Osteoblast (primary cell): ENCODE measurements at places on chromosomes 16 and 17.

DNA sequence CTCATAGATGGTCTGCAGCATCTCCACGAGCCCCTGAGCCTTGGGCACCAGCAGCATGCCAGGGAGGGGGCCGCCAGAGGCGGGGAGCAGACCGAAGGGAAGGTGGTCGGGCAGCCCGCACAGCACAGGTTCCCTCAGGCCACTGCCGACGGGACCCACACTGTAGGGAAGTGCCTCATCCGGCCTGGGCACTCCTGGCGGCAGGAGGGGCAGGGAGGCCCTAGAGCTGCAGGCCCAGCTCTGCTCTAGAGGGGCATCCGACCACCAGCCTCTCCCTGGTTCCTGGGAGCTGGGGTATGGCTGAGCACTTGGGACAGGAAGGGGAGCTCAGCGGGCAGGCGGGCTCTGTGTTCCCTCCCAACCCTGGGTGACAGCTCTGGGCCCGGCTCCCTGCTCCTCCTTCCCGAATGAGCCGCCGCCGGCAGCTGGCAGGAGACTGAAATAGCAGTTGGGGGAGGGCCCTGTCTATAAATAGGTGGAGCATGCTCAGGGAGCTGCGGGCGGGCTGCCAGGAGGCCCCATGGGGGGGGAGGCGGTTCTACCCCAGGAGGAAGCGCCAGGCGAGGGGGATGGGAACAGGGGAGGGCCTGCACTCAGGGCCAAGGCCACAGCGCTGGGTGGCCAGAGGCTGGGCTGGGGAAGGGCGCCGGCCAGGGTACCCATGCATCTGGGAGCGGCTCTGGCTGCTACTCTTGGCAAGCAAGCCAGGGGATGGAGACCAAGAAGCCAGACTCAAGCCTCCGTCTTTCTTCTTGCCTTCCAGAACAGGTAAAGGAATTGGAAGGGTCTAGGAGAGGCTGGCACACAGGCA is 12.4 kb downstream of the HDAC5 start:
- peak; percentile 98 for DNase-seq

DNA sequence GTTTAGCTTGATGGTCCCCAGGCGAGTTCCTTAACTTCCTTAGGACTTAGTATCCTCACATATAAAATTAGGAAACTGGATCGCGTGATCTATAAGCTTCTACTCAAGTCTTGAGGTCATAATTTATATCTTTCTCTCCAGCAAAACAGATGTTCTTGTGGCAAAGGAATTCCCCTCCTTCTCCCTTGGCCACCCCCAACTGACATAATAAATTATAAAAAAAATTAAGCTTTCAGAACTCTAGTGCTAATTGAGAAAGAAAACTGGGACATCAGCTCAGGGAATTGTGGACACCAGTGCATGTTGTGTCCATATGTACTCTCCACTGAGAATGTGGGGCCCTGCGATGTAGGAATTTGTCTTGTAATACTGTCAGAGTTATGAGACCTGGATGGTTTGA is 13.5 kb downstream of the GNAO1 start:
- DNase-seq, result no peak

DNA sequence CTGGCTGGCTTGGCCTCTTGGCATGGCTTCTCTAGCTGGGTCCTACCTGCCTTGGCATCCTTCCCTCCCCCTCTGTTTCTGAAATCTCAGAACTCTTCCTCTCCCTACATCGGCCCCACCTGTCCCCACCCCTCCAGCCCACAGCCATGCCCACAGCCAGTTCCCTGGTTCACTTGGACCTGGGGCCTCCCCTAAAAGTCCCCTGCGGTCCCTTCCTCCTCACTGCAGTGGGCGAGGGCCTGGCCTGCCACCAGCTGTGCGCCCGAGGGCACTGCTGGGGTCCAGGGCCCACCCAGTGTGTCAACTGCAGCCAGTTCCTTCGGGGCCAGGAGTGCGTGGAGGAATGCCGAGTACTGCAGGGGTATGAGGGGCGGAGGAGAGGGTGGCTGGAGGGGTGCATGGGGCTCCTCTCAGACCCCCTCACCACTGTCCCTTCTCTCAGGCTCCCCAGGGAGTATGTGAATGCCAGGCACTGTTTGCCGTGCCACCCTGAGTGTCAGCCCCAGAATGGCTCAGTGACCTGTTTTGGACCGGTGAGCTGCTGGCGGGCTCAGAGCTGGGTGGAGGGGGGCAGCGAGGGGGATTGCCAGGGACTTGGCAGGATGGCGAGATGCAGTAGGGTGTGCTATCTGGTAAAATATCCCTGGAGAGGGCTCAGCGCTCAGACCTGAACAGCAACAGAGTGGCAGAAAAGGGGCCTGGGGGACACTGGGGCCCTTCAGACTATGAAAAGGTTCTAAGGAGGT is 14.1 kb downstream of the MIEN1 start:
- peak; percentile 17 for DNase-seq

- no peak for DNase-seq
Observed at GRCh38 chr16:69267633-69268032, 43.5 kb upstream of the VPS4A start.

DNA sequence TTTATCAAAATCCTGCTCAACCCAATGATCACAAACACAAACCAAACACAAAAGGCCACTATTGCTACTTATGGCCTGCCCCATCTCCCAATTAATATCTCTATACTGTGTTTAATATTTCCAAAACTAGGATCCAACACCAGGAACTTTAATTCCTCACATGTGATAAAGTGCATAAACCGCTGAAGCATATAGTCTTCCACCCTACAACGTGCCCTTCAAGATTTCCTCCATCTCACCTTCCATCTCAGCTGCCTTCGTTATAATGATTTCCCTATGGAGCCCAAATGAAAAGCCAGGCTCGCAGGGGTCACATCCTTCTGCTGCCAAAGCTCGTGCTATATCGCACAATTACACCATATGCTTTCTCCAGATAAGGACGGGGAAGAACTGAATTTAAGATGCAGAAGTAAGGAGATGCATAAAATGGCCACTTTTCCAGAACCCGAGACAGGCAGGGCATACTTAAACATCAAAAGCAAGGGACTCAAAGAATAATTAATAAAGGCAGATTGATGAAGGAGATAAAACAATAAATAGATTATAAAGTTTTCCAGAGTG is 1.8 kb downstream of the MYH10 start:
- DNase-seq, result no peak

GRCh38 chr17:50170662-50171370 is 5.0 kb downstream of the SGCA start:
- DNase-seq, result peak; percentile 69

DNA sequence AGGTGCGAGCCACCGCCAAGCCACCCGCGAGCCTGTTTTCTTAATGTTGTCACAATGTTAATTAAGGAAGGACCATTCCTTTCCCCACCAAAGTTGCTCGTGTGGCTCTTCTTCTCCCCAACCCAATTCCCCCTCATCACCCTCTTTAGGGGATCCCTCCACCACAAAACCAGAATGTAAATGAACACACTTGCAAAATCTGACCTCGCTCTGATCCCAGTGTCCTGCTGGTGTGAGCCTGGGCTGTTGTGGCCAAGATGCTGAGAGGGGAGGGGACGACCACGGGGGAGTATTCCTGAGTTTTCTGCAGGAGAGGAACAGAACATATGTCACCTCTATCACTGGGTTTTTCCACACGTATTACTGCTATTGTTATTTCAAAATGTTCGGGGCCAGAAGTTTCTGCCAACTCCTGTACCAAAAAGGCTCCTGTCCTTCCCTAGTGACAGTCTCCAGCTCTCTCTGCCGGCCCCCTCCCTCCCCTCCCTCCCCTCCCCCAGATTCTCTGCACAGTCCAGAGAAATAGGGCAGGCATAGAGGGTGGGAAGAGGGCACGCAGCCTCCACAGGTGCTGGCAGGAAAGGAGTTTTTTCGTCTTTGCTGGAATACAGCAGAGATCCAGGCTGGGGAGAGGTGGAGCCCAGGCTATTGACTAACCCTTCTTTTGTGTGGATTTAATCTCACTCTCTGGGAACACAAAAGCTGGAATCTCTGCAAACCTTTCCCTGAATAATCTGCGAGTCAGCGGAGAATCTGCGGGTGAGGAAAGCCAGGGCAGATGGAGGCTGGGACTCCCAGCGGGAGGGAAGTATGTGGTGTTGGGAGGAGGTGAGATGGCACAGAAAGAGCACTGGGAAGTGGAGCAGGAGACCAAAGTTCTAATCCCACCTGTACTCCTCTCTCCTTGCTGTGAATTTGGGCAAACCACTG is 4.5 kb upstream of the CA4 start:
- no peak for DNase-seq

- DNase-seq, result peak; percentile 41
Observed at GRCh38 chr17:37737971-37738370, 6.9 kb downstream of the HNF1B start.

DNA sequence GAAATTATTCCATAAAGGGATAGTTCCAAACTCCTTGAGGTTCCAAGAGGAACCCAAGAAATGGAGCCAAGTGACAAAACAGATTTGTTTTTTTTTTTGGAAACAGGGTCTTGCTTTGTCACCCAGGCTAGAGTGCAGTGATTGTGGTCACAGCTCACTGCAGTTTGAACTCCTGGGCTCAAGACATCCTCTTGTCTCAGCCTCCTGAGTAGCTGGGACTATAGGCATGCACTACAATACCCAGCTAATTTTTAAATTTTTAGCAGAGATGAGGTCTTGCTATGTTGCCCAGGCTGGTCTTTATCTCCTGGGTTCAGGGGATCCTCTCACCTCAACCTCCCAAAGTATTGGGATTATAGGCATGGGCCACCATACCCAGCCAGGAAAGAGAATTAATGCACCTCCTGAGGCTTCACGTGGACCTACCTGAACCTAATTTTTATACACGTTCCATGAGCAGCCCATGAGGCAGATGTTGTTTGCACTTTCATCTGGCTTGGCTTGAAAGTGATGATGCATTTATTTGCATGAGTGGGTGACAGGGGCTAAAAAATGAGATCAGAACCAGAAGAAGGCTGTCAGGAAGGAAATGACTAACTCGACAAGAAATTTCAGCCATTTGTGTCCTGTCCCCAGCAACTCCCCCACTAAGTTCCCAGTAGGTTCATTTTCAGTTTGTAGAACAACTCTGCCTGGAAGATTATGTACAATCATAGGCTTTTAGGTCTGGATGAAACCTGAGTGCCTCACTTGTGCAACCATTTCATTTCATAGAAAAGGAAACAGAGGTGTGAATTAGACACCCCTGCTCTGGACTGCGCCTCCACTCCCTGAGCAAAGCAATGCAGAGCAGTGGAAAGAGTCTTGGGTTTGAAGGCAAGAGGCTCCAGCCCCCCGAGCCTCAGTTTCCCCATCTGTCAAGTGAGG is 10.3 kb upstream of the IRF8 start:
- DNase-seq, result no peak

DNA sequence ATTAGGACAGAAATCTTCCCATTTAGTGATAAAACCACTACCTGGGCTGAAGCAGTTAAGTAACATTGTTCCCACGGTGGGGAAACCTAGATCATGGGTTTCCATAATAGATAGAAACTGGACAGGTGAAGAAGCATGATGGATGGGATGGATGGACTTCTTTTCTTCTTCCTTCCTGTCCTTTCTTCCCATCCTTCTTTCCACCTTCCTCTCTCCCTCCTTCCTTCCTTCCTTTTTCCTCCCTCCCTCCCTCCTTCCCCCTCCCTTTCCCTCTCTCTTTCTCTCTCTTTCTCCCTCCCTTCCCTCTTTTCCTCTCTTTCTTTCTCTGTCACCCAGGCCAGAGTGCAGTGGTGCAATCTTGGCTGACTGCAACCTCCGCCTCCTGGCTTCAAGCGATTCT is 3.1 kb downstream of the PSMC3IP start:
- no peak for DNase-seq

DNA sequence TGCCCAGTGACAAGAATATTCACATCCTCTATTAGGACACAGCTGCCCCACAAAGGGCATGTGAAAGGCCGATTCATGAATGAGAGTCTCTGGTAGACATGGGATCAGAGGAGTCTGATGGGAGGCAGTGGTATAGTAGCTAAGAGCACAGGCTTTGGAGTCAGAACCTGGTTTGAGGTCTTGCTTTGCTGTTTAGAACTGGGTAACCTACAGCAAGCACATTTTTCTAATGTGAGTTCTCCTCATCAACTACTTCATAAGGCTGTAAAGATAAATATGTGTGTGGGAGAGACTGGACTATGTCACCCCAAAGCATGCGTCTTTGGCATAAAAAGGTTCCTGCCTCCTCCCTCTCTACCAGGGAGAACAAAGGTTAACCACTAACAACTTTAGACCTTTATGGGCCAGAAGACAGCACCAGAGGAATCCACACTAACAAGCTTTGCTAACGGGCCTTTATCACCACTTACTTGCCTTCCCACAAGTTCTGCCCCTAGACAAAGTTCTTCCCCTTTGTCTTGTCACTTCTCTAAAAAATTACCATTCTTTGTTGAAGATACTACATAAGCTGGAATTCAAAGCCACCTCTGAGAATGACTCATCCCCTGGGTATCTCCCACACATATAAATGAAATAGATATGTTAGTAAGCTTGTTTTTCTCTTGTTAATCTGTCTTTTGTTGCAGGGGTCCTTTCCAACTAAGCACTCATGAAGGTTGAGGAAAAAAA is 21.1 kb downstream of the CDR2 start:
- DNase-seq, result no peak

DNA sequence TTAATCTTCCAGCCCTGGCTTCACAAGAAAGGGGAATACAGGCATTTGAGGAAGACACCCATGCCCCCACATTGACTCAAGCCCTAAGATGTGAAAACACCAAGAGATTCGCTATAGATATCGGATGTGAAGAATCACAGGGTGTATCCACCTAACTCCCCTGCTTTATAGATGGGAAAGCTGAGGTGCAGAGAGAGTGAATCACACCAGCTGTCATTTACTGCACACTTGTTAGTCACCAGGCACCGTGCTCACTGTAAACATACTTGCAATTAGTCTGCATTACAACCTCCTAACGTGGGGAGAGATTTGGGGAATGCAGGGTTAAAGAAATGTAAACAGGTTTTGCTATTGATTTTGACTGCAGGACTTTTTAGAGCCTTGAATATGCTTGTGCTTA is 325.5 kb downstream of the C16orf95 start:
- DNase-seq, result peak; percentile 68

DNA sequence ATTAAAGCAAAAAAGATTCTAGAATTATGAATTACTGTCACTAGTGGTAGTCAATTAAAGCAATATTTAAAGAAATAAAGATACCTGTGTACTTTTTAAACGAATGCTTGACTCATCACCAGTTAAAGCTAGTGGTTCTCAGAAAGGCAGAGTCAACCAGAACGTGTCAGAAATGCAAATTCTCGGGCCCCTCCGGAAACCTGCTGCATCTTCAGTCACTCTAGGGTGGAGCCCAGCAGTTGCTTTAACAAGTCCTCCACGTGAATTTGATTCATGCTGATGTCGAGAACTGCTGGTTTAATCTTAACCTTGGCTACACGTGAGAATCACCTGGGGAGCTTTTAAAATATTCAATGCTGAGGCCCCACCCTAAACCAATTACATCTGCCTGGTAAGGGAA is 169.8 kb upstream of the SDK2 start:
- DNase-seq, result no peak

DNA sequence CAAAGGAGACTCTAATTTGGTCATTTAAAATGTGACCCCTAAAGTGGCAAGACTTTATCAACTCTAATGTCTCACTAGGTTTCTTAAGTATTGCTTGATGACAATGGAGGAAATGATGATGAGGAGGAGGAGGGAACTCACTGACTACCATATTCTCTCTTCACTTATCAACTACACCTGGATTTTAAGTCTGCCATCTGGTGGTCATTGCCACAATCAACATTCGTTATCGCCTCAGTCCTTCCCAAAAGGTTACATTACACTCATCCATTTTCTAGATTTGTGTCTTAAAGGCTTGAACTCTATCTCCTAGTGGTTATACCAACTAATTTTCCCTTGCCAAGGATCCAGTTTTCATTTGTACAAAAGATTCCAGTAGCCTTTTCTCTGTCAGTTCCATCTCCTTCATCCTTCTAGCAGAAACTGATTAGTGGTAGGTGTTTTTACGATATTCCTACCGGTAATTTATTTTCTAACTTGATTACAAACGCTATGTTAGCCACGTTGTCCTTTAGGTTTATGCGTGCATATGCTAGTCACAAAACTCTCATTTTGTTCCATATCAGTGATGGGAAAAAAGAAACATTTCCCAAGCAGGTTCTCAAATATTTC is 114.6 kb upstream of the NOG start:
- no peak for DNase-seq
